ENCODE measurements at places on chromosomes 6 and 20.

DNA sequence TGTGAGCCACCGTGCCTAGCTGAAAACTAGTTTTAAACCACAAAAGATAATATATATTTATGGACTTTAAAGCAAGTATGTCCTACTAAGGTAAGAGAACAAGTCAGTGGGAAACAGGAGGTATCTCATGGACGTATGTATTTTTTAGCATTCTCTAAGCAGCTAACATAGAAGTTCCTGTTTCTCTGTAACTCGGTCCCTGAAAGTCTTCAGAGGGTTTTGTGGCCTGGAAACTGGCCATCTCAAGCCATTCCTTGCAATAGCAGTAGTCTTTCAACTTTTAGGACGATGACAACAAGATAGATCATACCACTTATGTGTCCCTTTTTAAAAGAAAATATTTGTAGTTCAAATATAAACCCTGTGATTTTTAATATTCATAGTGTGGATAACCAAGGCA, 95.6 kb upstream of the RALGAPA2 start:
- H3K36me3 ChIP-seq = no peaks in the 10 kb centered on the region
- H3K27ac ChIP-seq = no peak overlapping the region
- no peaks in the 10 kb centered on the region for H3K27me3 ChIP-seq
- no peaks in the 10 kb centered on the region for H3K4me1 ChIP-seq

- H3K27ac ChIP-seq = no peak overlapping the region
- no peaks in the 10 kb centered on the region for H3K27me3 ChIP-seq
- H3K4me3 ChIP-seq = no peak overlapping the region
- H3K36me3 ChIP-seq = no peaks in the 10 kb centered on the region
- DNase-seq = no peak
These were observed 46.5 kb downstream of the PLEKHG1 start for GRCh38 chr6:150646228-150646627.

DNA sequence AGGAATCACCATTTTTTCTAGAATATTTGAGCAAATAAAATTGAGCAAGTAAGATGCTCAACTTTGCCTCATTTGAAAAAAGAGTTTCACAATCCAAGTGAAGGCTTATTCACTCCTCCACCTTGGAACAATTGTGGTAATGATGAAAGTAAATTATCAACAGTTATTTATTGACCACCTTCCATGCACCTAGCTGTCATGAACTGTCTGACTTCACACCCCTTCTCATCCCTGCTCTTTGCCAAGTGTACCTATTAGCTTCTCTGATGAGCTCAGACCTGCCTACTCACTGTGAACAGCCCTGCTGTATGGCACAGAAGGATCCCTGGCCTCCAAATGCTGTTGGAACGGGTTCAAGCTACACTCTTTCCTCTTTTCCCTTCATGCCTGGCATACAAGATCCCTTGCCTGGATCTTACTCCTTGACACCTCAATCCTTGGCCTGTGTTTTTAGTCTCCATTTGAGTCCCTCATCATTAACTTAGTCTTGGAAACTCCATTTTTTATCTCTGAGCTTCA, 99.0 kb upstream of the PREP start:
- DNase-seq = no peak
- H3K27ac ChIP-seq = no peak overlapping the region
- H3K4me1 ChIP-seq = no peaks in the 10 kb centered on the region
- H3K4me3 ChIP-seq = no peak overlapping the region

DNA sequence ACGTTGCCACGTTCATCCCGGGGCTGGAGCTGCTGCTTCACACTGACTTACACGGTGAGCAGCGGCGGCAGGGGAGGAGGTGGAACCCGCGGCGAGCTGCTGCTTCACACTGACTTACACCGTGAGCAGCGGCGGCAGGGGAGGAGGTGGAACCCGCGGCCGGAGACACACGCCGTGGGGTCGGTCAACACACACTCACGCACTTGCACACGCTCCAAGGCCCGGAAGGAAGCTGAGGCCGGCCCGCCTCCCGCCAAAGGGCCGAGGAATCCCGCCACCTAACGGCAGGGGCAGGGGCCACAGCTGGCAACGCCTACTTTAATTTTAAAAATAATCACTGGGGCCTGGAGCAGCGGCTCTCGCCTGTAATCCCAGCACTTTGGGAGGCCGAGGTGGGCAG, 94.4 kb upstream of the FOXC1 start:
- H3K4me1 ChIP-seq = no peaks in the 10 kb centered on the region
- no peak overlapping the region for H3K4me3 ChIP-seq
- H3K36me3 ChIP-seq = no peaks in the 10 kb centered on the region
- H3K27ac ChIP-seq = no peak overlapping the region
- DNase-seq = no peak

DNA sequence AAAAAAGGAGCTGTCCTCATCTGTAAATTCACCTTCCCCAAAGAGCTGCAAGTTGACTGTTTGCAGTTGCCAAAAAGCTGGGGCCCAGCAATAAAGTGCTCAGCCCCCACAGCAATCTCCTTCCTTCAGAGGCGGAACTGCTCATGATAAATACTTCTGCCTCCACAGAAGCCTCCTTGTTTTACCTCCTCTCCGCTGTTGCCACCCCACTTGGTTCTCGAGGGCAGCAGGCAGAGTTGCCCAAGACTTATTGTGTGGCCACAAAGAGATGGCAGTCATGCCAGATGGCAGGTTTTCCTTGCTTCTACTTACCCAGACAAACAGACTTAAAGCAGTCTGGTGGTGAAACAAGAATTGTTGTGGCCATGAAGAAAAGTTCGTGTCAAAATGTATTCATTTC, 66.3 kb downstream of the SLX4IP start:
- H3K27me3 ChIP-seq = no peaks in the 10 kb centered on the region
- no peak for DNase-seq
- no peak overlapping the region for H3K4me3 ChIP-seq
- peaks cover 16% of the 10 kb centered on the region for H3K4me1 ChIP-seq

DNA sequence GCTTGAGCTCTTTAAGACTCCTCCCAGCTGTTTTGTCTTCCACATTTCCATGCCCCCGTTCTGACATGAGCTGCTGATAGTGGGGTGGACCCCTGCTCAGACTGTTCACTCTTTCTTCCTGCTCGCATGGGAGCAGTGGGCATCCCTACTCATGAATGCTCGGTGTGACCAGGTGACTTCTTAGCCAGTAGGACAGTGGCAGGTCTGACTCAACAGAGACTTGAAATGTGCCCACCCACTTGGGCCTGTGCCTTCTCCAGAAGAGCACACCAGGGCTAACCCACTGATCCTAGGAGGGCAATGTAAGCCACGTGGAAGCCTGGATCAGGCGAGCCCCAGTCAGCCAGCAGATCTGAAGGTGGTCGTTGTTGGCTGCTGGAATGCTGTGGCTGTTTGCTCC, 582.0 kb downstream of the QKI start:
- H3K27ac ChIP-seq = no peak overlapping the region
- DNase-seq = no peak

DNA sequence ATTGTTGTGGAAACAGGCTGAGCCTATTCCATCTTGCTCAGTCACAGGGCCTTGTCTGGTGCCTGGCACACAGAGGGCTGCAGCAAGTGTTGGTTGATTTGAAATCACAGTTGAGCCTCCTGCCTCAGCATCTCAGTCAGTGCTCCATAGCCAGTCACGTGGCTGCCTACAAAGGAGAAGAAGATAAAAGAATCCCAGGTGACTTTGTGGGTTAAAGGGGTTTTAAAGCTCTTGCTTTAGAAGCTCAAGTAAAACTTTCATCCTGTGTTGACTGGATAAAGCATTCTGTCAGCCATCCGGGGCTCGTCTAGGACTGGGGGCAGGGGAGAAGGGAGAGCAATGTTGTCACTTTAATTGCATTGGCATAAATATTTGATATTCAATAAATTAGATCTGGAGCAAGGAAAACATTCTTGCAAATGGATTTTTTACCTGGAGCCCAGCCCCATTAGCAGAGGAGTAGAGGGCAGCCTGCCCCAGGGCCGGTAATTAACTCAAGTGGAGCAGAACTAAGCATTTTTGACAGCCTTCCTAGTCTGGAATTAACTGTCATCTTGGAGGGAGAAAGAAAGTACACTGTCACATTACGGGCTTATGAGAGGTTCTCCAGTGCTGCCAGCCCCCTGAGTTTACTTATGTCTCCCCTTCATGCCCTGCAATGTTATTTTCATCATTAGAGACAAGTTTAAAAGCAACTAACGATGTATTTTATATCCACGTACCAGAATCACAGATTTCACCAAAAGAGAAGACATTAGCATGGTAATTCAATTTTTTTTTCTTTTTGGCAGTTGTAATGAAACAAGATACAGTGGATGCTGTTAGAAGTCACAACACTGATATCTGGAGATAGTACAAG, 71.7 kb upstream of the GTSF1L start:
- peaks cover 17% of the 10 kb centered on the region for H3K4me1 ChIP-seq
- H3K27ac ChIP-seq = no peak overlapping the region
- no peak overlapping the region for H3K4me3 ChIP-seq
- H3K27me3 ChIP-seq = no peaks in the 10 kb centered on the region
- DNase-seq = peak; percentile 58

- H3K36me3 ChIP-seq = no peaks in the 10 kb centered on the region
- no peak for DNase-seq
- H3K4me3 ChIP-seq = no peak overlapping the region
- H3K27me3 ChIP-seq = no peaks in the 10 kb centered on the region
- H3K27ac ChIP-seq = no peak overlapping the region
These were observed 112.0 kb downstream of the BACH2 start for GRCh38 chr6:90184334-90185298.

DNA sequence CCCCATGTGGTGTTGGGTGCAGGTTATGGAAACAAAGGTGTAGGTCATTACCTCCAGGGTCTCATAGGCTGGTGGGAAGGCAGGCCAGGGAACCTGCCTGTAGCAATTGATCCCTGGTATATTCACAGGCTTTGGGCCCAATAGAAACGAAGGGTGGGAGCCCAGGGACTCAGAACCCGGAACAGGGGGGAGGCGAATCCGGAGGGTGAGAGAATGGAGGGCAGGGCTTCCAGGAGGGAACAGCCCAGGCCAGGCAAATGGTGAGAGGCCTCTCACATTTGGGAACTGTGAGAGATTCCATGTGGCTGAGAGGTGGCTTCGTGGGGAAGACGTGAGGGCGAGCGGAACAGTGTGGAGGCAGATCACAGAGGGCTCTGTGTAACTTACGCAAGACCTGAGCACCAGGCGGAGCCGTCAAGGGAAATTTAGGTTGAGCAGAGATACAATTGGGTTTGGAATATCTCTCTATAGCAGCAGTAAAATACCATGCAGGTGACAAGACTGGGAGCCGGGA, 267.1 kb downstream of the ERMARD start:
- H3K4me1 ChIP-seq = peaks cover 19% of the 10 kb centered on the region
- H3K27me3 ChIP-seq = no peaks in the 10 kb centered on the region
- no peak for DNase-seq
- H3K36me3 ChIP-seq = no peaks in the 10 kb centered on the region
- H3K4me3 ChIP-seq = no peak overlapping the region
- no peak overlapping the region for H3K27ac ChIP-seq

GRCh38 chr6:169775321-169775720, 23.9 kb downstream of the ERMARD start:
- no peaks in the 10 kb centered on the region for H3K36me3 ChIP-seq
- no peak overlapping the region for H3K27ac ChIP-seq
- H3K4me3 ChIP-seq = no peak overlapping the region
- no peak for DNase-seq

GRCh38 chr6:91267246-91267645, 680.4 kb upstream of the MAP3K7 start:
- no peaks in the 10 kb centered on the region for H3K36me3 ChIP-seq

DNA sequence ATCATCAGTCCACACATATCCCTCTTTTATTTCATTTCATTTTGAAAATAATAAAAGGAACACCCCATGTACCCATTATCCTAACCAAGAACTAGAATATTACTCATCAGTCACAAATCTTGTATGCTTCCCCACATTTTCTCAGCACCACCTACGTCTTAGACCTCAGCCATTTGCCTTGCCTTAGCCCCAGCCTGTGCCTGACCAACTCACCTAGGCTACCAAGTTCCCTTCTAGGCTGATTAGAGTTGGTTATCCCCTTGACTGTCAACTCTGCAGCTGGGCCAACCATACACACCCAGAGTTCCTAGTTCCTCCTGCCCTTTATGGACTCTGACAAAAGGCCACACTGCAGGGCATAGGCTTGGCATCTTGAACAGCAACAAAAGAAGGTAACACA, 33.4 kb upstream of the IPCEF1 start:
- no peaks in the 10 kb centered on the region for H3K4me1 ChIP-seq
- H3K4me3 ChIP-seq = no peak overlapping the region
- no peaks in the 10 kb centered on the region for H3K27me3 ChIP-seq
- no peak for DNase-seq

GRCh38 chr6:42907336-42907735, 8.5 kb upstream of the PTCRA start:
- H3K4me1 ChIP-seq = peaks cover 3% of the 10 kb centered on the region
- no peaks in the 10 kb centered on the region for H3K36me3 ChIP-seq
- H3K4me3 ChIP-seq = no peak overlapping the region
- no peak for DNase-seq

GRCh38 chr6:168299541-168300511, 19.8 kb downstream of the DACT2 start:
- H3K27me3 ChIP-seq = peaks cover 67% of the 10 kb centered on the region
- DNase-seq = no peak
- no peak overlapping the region for H3K4me3 ChIP-seq
- H3K36me3 ChIP-seq = no peaks in the 10 kb centered on the region
- no peak overlapping the region for H3K27ac ChIP-seq
- H3K4me1 ChIP-seq = peaks cover 19% of the 10 kb centered on the region

DNA sequence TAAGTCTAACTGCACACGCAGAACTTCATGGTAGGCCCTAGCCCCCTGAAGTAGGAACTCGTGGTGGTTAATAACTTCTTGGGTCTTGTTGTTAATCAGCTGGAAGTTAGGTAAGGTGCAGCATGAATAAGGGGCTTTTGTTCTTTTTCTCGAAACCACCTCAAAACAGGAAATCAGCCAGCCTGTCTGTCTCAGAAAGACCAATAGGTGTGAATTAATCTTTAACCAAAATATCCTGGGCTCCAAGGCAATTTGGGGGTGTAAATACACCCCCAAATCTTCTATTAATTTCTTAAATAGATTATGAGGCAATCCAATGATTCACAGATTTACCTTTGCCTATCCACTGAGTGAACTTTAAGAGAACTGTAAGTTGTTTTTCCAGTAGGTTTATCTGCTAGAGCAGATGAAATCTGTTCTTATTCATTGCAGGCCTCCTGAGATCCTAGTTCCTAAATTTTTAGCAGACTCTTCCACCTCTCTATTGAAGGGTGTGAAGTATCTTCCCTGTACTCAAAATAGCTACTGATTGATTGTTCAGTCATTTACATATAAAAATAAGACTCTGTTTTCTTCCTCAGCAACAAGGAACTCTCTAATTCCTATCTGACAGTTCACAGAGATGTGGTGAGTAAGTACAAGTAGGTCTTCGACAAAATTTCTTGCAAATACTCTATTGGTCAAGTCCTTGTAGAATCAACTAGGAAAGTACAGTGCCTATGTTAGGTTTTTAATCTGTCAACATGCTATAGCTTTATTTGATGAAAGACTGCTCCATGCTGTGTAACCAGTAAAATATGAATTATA, 427.1 kb upstream of the NOX3 start:
- H3K4me3 ChIP-seq = no peak overlapping the region
- peaks cover 4% of the 10 kb centered on the region for H3K4me1 ChIP-seq
- H3K27me3 ChIP-seq = no peaks in the 10 kb centered on the region
- H3K36me3 ChIP-seq = no peaks in the 10 kb centered on the region

- H3K27ac ChIP-seq = peak overlapping the region; percentile 53
- DNase-seq = no peak
- H3K4me3 ChIP-seq = no peak overlapping the region
- no peaks in the 10 kb centered on the region for H3K27me3 ChIP-seq
- peaks cover 24% of the 10 kb centered on the region for H3K4me1 ChIP-seq
These were observed 139.5 kb upstream of the AFDN start for GRCh38 chr6:167687116-167687725.

GRCh38 chr20:48332555-48332954, 495.2 kb downstream of the PREX1 start:
- no peaks in the 10 kb centered on the region for H3K27me3 ChIP-seq
- H3K4me1 ChIP-seq = peaks cover 6% of the 10 kb centered on the region
- DNase-seq = no peak
- H3K36me3 ChIP-seq = no peaks in the 10 kb centered on the region
- H3K27ac ChIP-seq = no peak overlapping the region
- H3K4me3 ChIP-seq = no peak overlapping the region
